Astrocyte (in vitro differentiated cells and primary cell): ENCODE measurements at places on chromosomes 5 and 9. TPM values are rescaled to one million over a fixed set of nuclear protein-coding genes. Genes with fewer than 3 reads are reported as not detected.

The ARID3C gene
- total RNA-seq, result 0.16 and 0.19 TPM in 2 replicates

The C5orf52 gene
- total RNA-seq, result not detected in 2 replicates

The PCDHGB4 gene
- 13.6 and 15.7 TPM in 2 replicates for total RNA-seq

The CFAP90 gene
- total RNA-seq, result 0.64 and 0.84 TPM in 2 replicates

GRCh38 chr9:76987594-76988200, 31.8 kb upstream of the FOXB2 start:
- H3K4me3 ChIP-seq, result no peak overlapping the region
- no peaks in the 10 kb centered on the region for H3K27me3 ChIP-seq
- peaks cover 2% of the 10 kb centered on the region for H3K4me1 ChIP-seq
- DNase-seq, result peak; percentile 8
- no peak overlapping the region for H3K27ac ChIP-seq

- no peaks in the 10 kb centered on the region for H3K36me3 ChIP-seq
- H3K27me3 ChIP-seq, result no peaks in the 10 kb centered on the region
- H3K4me3 ChIP-seq, result no peak overlapping the region
- peak; percentile 96 for DNase-seq
- peaks cover 5% of the 10 kb centered on the region for H3K4me1 ChIP-seq
- H3K27ac ChIP-seq, result peak overlapping the region; percentile 50
Observed at GRCh38 chr9:13845460-13845859, 468.5 kb downstream of the NFIB start.

DNA sequence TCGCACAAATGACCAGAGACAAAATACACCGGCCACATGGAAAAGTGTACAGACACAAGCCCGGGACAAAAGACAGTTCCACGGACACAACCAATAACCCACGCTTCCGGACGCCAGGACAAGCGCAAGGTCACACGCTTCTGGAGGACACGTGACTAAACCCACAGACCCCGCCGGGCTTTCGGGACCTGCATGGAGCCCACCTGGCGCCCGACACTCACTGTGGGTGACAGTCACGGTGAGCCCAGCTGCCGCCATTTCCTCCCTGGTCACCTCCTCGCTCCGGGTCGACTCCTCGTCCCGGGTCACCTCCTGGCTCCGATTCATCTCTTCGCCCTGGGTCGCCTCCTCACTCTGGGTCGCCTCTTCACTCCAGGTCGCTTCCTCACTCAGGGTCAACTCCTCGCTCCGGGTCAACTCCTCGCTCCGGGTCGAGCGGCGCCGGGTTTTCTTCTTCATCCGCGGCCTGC, 470 bp downstream of the BAG1 start:
- no peaks in the 10 kb centered on the region for H3K27me3 ChIP-seq
- H3K36me3 ChIP-seq, result peaks cover 41% of the 10 kb centered on the region
- H3K4me3 ChIP-seq, result peak overlapping the region; percentile 90

GRCh38 chr9:70480405-70480980, 66.0 kb upstream of the KLF9 start:
- H3K36me3 ChIP-seq, result no peaks in the 10 kb centered on the region
- H3K4me3 ChIP-seq, result peak overlapping the region; percentile 35
- H3K27ac ChIP-seq, result no peak overlapping the region
- peaks cover 16% of the 10 kb centered on the region for H3K4me1 ChIP-seq
- DNase-seq, result peak; percentile 59
- no peaks in the 10 kb centered on the region for H3K27me3 ChIP-seq

- H3K36me3 ChIP-seq, result no peaks in the 10 kb centered on the region
- no peak for DNase-seq
- no peak overlapping the region for H3K4me3 ChIP-seq
- no peaks in the 10 kb centered on the region for H3K4me1 ChIP-seq
- no peaks in the 10 kb centered on the region for H3K27me3 ChIP-seq
Observed at GRCh38 chr9:76859860-76860259, 46.1 kb downstream of the PRUNE2 start.

DNA sequence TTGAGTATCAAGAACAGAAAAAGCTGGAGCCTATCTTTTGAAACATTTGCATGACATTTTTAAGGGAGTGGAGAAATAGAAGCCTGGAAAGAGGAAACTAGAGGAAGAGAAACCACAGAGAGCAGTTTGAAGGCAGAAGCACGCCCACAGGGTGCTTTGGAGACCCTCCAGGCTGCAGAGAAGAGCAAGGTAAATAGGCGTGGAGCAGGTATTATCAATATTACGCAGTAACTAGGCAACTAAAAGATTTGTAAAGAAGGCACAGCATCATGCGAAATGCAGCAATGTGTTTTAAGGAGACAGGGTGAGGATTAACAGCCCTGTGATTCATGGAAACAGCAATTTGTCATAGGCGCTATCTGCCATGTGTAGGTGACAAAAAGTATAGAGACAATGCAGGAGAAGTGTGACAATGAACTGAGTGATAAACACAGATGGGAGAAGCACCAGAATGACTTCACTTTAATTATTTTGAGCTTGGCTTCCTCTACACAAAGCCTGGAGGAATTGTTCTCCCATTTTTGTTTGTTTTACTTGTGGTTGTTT, 281.2 kb downstream of the BRINP1 start:
- no peaks in the 10 kb centered on the region for H3K4me1 ChIP-seq
- H3K27ac ChIP-seq, result no peak overlapping the region

GRCh38 chr9:18330401-18331309, 143.3 kb upstream of the ADAMTSL1 start:
- peaks cover 3% of the 10 kb centered on the region for H3K4me1 ChIP-seq
- no peak overlapping the region for H3K4me3 ChIP-seq
- H3K27ac ChIP-seq, result no peak overlapping the region
- H3K27me3 ChIP-seq, result no peaks in the 10 kb centered on the region
- no peak for DNase-seq

DNA sequence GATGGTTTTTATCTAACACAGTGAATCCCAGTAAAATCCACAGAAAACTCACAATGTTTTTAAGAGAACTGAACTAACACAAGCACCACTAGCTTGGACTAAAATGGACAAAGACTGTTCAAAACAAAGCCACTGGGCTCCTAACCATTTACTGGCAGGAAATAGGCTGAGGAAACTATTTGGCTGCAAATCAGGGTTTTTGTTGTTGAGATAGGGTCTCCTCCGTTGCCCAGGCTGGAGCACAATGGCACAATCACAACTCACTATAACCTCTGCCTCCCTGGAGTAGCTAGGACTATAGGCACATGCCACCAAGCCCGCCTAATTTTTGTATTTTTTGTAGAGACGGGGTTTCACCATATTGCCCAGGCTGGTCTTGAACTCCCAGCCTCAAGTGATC, 99.7 kb downstream of the THBS4 start:
- DNase-seq, result no peak
- no peak overlapping the region for H3K4me3 ChIP-seq
- no peaks in the 10 kb centered on the region for H3K36me3 ChIP-seq
- H3K27me3 ChIP-seq, result no peaks in the 10 kb centered on the region
- H3K27ac ChIP-seq, result no peak overlapping the region

DNA sequence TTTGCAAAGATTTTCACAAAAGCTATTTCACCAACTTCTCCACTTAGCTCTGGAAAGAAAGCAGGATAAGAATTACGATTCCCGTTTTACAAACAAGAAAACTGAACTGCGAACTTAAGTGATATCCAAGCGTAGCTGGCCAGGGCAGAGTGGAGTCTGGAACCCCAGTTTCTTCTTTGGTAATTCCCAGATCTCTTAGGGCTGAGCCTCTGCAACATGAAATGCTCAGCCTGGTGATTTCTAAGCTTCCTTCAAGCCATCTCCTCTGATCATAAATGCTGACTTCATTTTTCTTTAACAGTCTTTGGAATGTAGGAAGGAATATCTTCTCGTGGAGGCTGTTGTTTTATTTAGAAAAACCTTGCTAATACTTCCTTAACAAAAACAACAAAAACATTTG, 620.0 kb downstream of the CCDC171 start:
- no peaks in the 10 kb centered on the region for H3K4me1 ChIP-seq
- DNase-seq, result no peak
- H3K4me3 ChIP-seq, result no peak overlapping the region
- no peaks in the 10 kb centered on the region for H3K36me3 ChIP-seq

GRCh38 chr9:113623851-113624485, 160.4 kb downstream of the RGS3 start:
- peak overlapping the region; percentile 100 for H3K27ac ChIP-seq
- DNase-seq, result no peak
- H3K4me1 ChIP-seq, result peaks cover 63% of the 10 kb centered on the region
- H3K36me3 ChIP-seq, result no peaks in the 10 kb centered on the region
- no peaks in the 10 kb centered on the region for H3K27me3 ChIP-seq
- H3K4me3 ChIP-seq, result no peak overlapping the region

DNA sequence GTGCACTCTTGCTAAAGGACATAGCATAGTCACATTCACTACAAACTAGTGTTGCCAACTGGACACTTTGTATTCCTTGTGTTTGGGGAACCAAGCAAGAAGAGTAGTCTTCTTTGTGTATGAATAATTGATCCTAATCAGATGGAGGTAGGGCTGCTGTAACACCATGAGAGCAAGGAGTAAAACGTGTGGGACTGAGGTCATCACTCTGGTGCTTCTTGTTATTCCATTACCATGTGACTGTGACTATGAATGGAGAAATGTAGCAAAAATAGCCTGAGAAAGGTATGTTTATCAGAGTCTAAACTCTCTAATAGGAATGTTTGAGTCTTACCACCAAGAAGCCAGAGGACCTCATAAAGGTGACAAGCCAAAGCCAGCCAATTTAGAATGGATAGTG, 966.9 kb downstream of the TAF11L14 start:
- no peak for DNase-seq
- no peak overlapping the region for H3K27ac ChIP-seq
- H3K27me3 ChIP-seq, result no peaks in the 10 kb centered on the region
- H3K4me3 ChIP-seq, result no peak overlapping the region

DNA sequence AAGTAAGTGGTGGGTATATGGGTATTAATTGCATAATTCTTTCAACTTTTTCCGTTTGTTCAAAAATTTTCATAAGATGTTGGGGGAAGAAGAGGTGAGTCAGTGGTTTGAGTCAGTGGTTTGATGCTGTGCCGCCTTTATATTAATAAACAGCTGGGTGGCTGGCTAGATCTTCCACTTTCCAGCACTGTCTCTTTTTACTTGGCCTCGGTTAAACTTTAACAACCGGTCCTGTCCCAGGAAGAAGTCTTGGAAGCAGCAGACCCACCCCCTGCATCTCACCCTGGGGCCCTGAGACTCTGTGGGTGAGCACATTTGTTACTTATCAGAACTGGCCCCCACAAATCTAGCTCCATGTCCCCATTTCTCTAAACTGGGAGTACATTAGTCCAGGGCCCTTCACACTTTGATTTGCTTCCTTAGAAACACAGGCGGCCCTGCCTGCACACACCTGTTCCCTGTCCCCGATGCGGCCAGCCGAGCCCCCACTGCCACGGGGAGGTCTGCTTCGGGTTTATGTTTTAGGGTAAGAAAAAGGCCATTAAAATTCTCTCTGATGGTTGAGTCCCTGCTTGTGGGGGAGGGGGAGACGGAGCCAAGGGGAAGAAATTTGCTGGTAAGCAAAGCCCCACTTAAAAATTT, 90.7 kb downstream of the PTCH1 start:
- H3K27ac ChIP-seq, result no peak overlapping the region
- peaks cover 5% of the 10 kb centered on the region for H3K4me1 ChIP-seq
- peak overlapping the region; percentile 64 for H3K4me3 ChIP-seq
- no peaks in the 10 kb centered on the region for H3K36me3 ChIP-seq

DNA sequence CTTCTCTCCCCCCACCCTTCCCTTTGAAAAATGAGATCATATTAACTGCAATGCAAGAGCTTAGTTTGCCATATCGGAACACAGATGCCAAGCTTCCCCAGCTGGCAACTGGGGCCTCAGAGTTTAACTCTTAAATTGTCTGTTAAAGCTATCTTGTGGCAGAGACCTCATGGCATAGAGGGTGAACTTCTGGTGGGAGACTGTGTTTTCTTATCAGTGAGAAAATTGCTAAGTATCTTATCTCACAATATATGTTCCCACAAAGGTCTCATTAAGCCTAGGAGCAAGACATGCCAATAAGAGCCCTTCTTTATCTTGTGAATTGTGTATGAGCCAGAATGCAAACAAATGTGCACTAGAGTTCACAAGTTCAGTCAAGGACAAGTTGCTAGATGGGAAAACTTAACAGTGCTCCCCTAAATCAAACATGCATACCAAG, 12.3 kb downstream of the NFIB start:
- no peaks in the 10 kb centered on the region for H3K36me3 ChIP-seq
- H3K4me3 ChIP-seq, result no peak overlapping the region
- peaks cover 24% of the 10 kb centered on the region for H3K4me1 ChIP-seq
- no peak overlapping the region for H3K27ac ChIP-seq
- no peaks in the 10 kb centered on the region for H3K27me3 ChIP-seq
